Astrocyte of the cerebellum (primary cell): ENCODE measurements at places on chromosomes 7 and 10.

- DNase-seq = no peak
These were observed 74.0 kb upstream of the ITGB1 start for GRCh38 chr10:33031815-33032653.

DNA sequence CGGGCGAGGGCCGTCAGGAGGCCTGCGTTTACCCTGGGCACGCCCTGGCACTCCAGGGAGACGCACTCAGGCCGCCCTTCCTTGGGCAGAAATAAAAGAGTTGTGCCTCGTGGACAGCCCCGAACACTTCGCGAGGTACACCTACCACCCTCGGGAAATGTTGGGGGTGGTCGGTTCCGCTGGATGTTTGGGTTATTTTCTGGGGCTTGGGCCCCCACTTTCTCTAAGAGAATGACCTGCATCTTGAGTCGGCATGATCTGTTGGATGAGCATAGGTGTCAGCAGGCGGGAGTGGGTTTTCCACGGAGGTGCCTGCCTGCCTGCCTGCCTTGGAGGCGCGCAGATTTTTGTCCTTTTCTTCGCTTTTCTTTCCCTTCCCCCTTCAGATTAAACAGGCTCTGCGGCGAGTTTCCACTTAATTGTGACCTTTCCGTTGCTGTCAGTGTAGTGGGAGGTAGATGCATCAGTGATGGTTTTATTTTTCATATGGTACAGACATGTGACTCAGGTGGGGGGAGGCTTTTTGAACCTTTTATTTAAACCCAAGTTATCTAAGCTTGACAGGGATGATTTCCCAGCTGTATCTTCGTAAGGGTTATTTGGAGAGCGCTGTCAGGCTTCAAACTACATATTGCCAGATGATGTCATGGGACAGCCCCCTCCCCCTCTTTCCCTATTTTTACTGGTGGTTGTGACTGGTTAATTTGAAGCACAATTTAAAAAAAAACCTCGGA lies 661 bp downstream of the HECTD2 start:
- no peak for DNase-seq

DNA sequence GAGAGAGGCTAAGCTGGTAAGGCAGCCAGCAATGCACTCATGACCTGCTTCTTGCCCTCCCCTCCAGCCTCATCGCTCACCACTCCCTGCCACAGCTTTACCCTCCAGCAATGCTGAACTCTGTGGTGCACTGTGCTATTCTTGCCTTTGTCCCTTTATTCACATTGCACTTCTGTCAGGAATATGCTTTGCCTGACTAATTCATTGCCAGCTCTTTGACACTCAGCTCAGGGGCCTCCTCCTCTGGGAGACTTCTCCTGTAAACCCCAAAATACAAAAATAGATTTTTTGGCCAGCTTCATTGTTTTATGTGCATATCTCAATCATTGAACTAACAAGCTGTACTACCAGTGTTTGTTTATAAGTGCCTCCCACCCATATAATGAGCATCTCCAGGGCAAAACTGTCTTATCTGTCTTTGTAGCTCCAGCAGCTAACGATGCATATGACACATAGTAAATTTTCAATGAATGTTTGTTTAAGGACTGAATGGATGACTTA lies 8.2 kb downstream of the CNNM1 start:
- no peak for DNase-seq

DNA sequence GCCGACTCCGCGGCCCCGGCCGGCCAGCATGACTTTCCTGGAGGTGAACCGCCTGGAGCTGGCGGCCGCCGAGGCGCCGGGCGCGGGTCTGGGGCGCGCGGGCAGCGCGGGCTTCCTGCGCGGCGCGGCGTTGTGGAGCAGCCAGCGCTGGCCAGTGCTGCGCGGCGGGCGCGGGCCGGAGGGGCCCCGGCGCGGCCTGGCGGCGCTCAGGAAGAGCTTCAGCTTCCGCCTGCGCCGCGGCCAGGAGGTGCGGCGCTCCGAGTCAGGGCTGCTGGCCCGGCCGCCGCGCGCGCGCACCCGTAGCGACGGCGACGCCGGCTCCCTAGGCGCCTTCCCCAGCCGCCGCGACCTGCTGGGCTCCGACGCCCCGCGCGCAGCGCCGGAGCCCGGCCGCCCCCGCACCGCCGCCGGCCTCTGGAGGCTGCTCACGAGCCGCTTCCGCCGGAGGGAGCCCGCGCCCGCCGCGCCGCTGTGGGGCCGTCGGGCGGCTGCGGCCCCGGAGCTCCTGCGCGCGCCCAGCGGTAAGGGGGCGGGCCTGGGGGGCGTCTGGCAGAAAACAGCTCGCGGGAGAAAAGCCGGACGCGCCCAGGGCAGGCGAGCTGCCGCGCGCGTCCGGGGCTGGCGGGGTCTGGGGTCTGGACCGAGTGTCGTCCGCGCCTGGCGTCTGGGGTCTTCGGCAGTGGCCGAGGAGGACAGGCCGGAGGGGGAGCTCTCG lies 29.0 kb downstream of the AGAP3 start:
- no peak for DNase-seq

GRCh38 chr7:155293721-155294510 lies 3.8 kb upstream of the INSIG1 start:
- DNase-seq = no peak

- DNase-seq = no peak
These were observed 73.3 kb downstream of the CHST15 start for GRCh38 chr10:124019886-124020797.

GRCh38 chr10:126215746-126216631 lies 172.3 kb downstream of the ADAM12 start:
- DNase-seq = no peak

DNA sequence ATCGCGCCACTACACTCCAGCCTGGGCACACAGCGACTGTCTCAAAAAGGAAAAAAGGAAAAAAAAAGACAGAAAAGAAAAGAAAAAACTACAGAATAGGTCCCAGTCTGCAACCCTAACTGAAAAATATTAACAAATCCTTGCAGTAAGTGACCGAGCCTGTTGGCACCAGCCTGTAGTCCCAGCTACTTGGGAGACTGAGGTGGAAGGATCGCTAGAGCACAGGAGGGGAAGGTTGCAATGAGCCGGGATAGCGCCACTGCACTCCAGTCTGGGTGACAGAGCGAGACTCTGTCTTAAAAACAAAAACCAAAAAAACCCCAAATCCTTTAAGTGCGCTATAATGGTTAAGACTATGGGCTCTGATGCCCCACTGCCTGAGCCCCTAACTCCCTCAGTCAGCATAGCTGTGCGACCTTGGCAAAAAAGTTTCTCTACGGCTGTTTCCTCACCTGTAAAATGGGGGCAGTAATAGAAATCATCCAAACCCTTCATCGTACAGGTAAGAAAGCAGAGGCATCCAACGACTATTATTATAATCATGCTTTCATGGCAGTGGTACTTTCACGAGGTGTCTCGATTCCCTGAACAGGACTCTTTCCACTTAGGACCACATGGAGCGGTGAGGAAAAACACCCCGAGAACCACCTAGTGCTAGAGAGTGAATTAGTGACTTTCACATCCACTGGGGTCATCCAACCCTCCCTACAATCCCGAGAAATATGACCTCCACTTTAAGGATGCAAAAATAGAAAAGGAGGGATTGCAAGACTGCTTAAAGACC lies 755 bp downstream of the TOMM7 start:
- DNase-seq = no peak

GRCh38 chr7:95772771-95773581 lies 622 bp downstream of the DYNC1I1 start:
- DNase-seq = no peak

- no peak for DNase-seq
These were observed 250.9 kb upstream of the SORCS1 start for GRCh38 chr10:107415446-107415845.

DNA sequence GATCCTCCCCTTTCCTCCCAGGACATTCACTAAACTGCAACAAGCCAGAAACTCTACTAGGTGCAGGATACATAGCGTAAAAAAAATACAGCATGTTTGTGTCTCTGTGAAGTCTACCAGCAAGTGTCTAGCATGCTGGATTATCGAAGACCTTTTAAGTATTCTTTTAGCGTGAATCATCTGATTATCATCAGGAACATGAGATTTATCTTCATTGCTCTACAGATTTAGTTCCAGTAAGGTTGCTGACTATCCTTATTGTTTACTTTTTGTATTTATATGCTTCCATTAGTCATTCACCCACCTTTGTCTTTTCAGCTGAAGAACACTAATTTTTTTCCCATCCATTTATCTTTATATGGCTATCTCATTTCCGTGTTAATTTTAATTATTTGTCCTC lies 62.8 kb downstream of the PDZD8 start:
- DNase-seq = no peak

DNA sequence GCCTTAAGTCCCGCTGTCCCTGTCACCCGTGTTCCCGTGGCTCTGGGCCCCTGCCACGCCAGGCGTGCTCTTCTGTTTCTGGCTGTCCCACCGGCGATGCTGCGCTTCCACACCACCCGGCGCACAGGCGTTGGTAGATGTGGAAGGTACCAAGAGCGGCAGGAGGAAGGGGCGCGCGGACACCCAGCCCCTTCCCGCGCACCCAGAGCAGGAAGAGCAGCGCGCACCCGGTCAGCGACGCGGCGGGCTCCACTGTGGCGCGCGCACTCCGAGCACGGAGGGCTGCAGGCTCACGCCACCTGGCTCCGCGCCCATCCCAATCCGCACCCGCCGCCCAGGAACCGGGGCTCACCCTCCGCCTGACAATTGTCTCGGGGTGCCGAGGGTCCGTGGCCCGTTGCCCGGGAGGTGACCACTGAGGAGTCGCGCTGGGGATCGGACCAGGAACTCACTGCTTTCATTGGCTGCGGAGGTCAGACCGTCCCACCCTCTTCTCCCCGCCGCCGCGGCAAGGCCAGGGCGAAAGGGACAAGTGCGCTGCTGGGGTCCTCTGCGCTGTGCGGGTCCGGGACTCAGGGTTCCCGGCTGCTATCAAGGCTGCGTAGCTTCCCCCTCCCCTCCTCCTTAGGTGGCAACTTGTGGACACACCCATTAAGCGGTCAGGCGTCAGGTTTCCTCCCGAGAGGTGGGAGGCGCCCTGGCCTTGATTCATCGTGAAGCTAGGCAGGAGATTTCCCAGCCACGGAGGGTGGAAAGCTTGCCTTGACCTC lies 121.6 kb upstream of the ZNF92 start:
- DNase-seq = peak; percentile 18

DNA sequence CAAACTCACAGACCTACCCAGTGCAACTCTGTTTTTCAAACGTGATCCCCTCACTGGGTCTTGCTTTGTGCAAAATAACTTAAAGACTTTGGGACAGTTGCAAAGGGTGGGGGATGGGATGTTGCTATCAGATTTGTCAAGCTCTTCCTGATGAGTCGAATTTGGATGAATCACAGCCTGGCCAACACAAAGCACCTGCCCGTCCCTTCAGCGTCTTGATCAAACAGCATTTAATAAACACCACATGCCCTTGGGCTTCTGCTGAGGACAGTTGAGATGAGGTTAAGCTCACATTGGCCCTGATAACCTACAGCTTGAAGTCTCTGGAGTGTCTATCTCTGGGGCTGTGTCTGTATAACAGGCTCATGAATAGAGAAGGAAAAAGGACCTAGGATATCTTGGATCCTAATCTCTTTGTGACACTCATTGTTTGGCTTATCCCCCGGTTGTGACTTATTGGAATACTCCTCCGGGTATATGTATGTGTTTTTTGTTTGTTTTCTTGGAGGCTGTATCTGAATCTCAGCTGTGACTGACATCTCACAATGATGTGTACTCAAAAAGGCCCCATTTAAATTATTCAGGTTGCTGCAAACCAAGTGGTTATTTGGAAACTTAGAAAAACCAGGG lies 132.6 kb upstream of the NAMPT start:
- no peak for DNase-seq

GRCh38 chr7:72219500-72219899 lies 192.6 kb downstream of the CALN1 start:
- DNase-seq = no peak

DNA sequence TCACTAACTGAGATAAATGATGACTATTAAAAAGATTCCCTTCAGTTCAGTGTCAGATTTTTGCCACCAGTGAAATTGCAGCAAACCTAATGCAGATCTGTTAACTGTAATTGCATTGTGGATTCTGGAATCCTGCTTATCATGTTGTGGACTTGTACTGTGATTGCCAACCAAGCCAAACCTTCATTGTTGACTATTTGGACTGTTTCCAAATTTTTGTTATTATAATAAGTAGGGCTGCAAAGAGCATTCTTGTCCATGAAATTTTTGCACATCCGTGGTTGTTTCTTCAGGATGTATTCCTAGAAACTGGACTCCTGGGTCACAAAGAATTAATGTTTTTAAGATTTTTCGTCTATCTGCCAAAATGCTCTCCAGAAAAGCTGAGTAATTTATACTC lies 281.6 kb upstream of the ZMIZ1 start:
- no peak for DNase-seq

- peak; percentile 71 for DNase-seq
These were observed 69.4 kb upstream of the OGDHL start for GRCh38 chr10:49831352-49832035.

DNA sequence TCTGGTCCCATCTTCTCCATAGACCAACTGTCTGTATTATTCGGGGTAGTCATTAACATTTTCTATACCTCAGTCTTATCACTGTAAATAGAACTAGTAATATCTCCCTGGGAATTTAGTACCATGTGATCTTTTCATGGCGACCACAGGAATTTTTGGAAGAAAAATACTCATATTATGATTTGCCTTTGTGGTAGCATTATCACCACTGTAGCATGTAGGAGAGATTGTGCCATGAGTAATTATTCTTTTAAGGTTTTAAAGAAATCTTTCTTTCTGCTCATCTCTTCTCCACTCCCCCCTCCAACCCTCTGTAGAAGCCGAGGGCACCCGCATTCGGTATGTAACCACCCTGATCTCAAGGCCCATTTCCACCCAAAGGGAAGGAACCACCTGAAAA lies 25.0 kb downstream of the ZNF365 start:
- peak; percentile 20 for DNase-seq

- DNase-seq = no peak
These were observed 18.8 kb downstream of the CHST15 start for GRCh38 chr10:124074501-124075109.

GRCh38 chr10:105473170-105473569 lies 832.1 kb downstream of the SORCS3 start:
- no peak for DNase-seq

DNA sequence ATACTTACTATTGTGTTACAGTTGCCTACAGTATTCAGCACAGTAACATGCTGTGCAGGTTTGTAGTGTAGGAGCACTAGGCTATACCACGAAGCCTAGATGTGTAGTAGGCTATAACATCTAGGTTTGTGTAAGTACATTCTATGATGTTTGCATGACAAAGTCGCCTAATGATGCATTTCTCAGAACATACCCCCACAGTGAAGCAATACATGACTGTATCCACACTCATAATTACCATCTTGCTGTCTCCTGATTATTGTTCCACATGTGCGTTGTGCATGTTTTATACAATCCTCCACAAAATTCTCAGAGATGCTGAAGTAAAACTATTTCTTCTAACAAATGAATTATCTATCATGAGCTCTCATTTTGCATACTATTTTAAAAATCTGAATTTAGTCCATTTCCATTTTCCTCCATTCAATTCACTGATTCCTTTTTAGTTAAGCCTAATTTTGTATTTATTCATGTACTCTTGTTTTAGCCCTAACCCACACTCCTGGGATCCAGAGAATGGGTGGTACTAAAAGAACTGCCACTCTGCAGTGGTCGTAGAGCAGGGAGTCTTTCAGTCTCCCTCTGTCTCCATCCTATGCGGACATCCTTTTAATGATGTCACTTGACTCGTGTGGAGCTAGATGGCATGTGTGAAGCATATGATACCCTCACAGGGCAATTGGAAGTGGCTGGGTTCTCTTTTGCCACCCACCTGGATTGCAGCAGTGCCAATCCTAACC lies 67.6 kb upstream of the CAV2 start:
- DNase-seq = no peak
